ENCODE measurements at places on chromosomes 11 and 22. TPM values are rescaled to one million over a fixed set of nuclear protein-coding genes. Genes with fewer than 3 reads are reported as not detected.

FXYD2 gene
- not detected for total RNA-seq

GLYAT gene
- not detected for total RNA-seq

DDX25 gene
- total RNA-seq = not detected

HEPN1 gene
- total RNA-seq = not detected

TMEM121B gene
- not detected for total RNA-seq

FADS2 gene
- 58.2 TPM for total RNA-seq

OR6T1 gene
- not detected for total RNA-seq

UBQLN3 gene
- not detected for total RNA-seq

CEP126 gene
- 1.8 TPM for total RNA-seq

LARGE2 gene
- total RNA-seq = 1.6 TPM

KCNC1 gene
- not detected for total RNA-seq

KCNQ1OT1 gene
- 0.19 TPM for total RNA-seq

OR4D5 gene
- total RNA-seq = not detected

NEFH gene
- total RNA-seq = 4.4 TPM

APOL2 gene
- 76.4 TPM for total RNA-seq

C22orf31 gene
- not detected for total RNA-seq

OSBPL5 gene
- total RNA-seq = 4.6 TPM

ANO9 gene
- total RNA-seq = 45.6 TPM

SAAL1 gene
- 32.1 TPM for total RNA-seq

OR8D1 gene
- not detected for total RNA-seq

EXPH5 gene
- 1.4 TPM for total RNA-seq

CCDC88B gene
- total RNA-seq = 74.5 TPM

IGF2 gene
- total RNA-seq = 27.0 TPM

BIRC3 gene
- 135 TPM for total RNA-seq

Data from activated CD4-positive, alpha-beta memory T cell treated with anti-CD3 and anti-CD28 coated beads for 36 hours (primary cell).